ENCODE measurements at places on chromosomes 1 and 21. TPM values are rescaled to one million over a fixed set of nuclear protein-coding genes. Genes with fewer than 3 reads are reported as not detected.

The HSD3B1 gene
- not detected for total RNA-seq

The ANGPTL3 gene
- not detected for total RNA-seq

The CHAF1B gene
- total RNA-seq: 2.1 TPM

The KRTAP23-1 gene
- total RNA-seq: not detected

The SPRR3 gene
- not detected for total RNA-seq

The PAQR6 gene
- 0.26 TPM for total RNA-seq

The MSH4 gene
- 0.06 TPM for total RNA-seq

The S100A7 gene
- total RNA-seq: not detected

The DNASE2B gene
- not detected for total RNA-seq

The DLGAP3 gene
- total RNA-seq: under 0.01 TPM

The S100A16 gene
- 256 TPM for total RNA-seq

The INTS11 gene
- total RNA-seq: 58.8 TPM

The WDTC1 gene
- 23.6 TPM for total RNA-seq

The HMCN1 gene
- total RNA-seq: 151 TPM

The LCE1E gene
- total RNA-seq: not detected

The ZNF593OS gene
- 0.19 TPM for total RNA-seq

The RUNX1 gene
- total RNA-seq: 12.1 TPM

The DNALI1 gene
- total RNA-seq: 4.4 TPM

The PTPN22 gene
- 1.1 TPM for total RNA-seq

The NTNG1 gene
- total RNA-seq: 0.06 TPM

The MROH9 gene
- 0.06 TPM for total RNA-seq

The OR14K1 gene
- total RNA-seq: not detected

The HLX gene
- 4.2 TPM for total RNA-seq
